ENCODE measurements at places on chromosomes 7 and 10.

DNA sequence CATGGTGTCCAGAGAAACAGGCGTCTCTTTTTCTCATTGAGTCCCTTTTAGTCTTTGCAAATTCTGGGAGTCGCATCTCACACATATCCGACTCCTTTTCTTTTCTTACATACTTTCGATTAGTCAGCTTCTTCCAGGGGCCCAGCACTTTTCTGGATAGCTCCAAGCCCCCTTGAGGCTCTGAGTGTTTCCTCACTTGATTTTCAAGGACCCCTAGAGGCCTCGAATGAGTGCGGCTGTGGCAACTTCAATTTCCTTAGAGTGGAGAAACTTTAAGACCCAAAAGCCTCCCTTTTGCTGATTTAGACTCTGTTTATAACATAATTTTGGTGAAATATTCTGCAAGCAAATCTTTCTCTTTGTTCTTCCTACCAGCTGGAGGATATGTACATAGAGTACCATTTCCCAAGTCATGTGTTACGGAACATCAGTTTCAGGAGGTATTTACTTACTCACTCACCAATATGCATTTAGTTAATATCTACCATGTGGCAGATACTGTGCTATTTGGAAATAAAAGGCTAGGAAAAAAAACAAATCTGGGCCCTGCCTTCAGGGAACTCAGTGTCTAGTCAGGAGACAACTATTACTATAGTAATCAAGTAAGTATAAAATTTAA, 555.2 kb downstream of the REEP3 start:
- no peak for DNase-seq

GRCh38 chr7:6012355-6013104, 3.5 kb downstream of the AIMP2 start:
- no peak for DNase-seq

- DNase-seq: no peak
Measured at GRCh38 chr7:155324012-155324917, 26.6 kb downstream of the INSIG1 start.

DNA sequence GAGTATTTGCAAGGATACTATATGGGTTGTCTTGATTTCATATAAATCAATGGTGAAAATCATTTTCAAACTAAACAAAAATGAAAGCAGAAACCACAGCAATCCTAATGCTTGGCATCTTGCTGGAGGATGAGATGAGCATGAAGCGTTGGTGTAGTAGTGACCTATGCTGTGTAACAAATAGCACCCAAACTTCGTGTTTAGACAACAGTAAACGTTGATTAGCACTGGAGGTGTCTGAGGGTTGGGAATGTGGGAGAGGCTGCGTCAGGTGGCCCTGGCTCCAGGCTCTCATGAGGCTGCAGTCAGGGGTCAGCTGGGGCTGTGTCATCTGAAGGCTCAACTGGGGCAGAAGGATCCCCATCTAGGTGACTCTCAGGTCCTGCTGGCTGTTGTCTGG, 67.8 kb downstream of the MICALL2 start:
- no peak for DNase-seq

DNA sequence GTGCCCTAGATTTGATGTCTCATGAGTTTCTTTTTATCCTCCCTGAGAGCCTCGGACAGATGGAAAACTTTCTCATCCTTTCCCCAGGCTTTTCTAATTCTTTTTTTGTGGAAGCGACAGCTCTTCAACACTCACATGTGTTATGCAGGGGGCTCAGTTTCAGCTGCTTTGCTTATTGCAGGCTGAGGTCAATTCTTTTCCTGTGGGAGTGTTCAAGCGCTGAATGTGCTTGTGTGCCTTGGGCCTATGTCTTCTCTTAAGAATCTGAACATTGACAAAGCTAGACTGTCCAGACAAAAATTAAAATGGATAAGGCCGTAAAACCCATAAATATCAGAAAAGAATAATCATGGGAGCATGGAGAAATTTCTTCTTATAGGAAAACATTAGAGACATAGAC, 125.2 kb upstream of the STEAP4 start:
- no peak for DNase-seq

DNA sequence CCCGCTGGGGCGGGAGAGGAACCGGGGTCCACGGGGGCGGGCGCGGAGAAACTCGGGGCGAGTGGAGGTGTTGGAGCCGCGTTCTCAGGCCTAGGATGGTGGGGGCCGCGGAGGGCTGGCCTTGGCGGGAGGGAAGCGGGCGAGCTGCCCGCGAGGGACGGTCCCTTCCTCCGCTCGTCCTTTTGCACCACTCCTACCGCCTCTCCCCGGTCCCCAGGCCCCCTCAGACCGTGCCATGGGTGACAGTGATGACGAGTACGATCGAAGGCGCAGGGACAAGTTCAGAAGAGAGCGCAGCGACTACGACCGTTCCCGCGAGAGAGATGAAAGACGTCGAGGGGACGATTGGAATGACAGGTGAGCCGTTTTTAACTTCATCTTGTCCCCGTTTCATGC, 451 bp downstream of the SRRT start:
- no peak for DNase-seq

- DNase-seq: no peak
Measured at GRCh38 chr10:127347202-127347959, 151.0 kb upstream of the INSYN2A start.

- no peak for DNase-seq
Measured at GRCh38 chr10:72133517-72133916, 45.2 kb upstream of the SPOCK2 start.

GRCh38 chr10:4016214-4016740, 231.3 kb upstream of the KLF6 start:
- DNase-seq: no peak

DNA sequence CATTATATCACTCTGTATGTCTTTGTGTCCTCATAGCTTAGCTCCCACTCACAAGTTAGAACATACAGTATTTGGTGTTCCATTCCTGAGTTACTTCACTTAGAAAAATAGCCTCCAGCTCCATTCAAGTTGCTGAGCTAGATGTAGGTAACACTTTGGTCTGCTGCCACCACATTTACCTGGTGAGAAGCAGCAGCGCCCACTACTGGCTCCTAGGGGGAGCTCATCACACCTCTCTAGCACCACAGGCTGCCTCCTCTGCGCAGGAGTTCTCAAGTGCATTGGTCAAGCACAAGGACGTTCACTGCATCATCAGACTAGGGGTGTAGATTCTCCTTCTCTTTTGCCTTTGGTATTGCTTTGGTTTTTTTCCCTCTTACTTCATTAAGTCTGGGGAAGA, 530.9 kb upstream of the AUTS2 start:
- no peak for DNase-seq

DNA sequence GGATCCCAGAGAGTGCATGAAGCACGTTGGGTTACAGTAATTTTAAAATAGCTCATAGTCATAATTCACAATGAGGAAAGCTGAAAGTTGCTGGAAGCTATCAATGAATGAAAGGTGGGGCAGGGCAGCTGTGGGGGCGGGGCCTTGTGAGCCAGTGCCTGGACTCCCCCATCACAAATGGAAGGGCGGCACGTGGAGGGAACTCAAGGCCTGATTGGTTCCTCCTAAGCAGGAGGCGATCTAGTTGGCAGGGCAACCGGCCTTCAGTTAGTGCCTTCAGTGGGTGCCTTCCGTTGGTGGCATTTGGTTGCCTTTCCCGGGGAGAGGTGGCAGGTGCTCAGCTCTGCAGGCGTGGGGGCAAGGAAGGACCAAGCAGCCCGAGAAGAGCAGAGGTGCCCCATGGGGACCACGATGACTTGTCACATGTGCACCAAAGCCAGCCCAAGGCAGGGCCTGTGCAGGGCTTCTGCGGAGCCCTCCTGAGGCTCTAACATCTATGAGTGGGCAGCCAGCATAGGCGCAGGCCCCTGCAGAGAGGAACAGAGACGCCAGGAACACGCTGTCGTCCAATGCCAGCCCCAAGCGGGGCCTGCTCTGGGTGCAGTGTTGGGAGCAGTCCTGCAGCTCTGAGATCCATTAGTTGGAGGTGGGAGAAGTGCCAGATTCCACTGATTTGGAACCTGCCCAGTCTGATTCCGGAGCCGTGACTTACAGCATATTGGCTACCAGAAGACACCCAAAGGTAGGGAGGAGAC, 59.8 kb upstream of the PDSS1 start:
- DNase-seq: no peak

- DNase-seq: no peak
Measured at GRCh38 chr7:47383072-47383471, 198.8 kb downstream of the TNS3 start.

DNA sequence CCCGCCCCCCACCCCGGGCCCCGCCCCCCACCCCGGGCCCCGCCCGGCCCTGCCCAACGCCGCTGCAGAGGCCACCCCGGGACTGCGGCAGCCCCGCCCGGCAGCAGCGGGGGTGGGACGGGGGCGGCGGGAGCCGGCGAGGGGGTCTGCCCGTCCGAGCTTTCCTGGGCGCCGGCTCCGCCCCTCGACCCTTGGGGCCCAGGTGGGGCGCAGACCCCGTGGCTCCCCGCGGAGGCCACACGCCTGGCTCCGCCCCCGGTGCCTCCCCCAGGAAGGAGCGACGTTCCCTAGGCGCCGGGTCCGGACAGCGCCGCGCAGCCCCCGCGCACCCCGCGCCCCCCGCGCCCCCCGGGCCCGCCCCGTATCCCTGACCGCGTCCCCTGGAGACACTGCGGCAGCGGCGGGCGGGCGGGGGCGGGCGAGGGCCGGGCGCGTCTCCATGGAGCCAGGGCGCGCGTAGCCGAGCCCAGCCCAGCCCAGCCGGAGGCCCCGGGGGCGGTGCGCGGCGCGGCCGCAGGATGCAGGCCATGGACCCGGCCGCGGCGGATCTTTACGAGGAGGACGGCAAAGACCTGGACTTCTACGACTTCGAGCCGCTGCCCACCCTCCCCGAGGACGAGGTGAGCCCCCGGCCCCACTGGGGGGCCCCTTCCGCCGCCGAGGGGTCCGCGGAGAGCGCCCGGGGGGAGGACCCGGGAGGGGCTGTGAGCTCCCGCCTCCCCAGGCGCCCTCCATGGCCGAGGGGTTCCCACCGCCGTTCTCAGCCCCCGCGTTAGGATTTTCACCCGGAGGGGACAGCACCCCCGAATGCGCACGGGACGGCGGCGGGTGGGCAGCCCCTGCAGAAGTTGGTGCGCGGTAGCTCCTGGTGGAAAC, at the start of gene KNDC1:
Gene KNDC1, plus strand, starts transcription at position 270 of the 876 bp plus-strand sequence. Its CDS starts 249 bp downstream, at position 519.
- peak; percentile 84 for DNase-seq

DNA sequence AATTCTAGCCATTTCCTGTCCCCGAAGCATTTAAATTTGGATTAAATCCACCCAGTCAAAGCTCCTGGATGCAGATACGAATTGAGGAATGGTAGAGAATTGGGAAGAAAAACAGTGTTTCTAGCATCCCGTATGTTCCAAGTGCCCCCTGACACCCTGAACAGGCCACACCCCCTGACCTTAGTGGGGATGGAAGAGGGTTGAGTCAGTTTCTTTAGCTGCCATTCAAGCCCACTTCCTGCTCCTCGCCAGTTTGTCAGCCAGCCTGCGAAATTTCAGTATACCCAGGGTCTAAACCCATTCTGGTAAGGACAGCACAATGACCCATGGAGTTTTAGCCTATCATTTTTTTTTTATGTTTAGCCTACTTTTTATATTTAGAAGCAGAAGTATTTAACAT, 101.1 kb downstream of the PKD1L1 start:
- no peak for DNase-seq

- DNase-seq: no peak
Measured at GRCh38 chr7:155860461-155860839, 48.2 kb upstream of the SHH start.

GRCh38 chr7:128405471-128406313, 4.1 kb downstream of the IMPDH1 start:
- DNase-seq: peak; percentile 90

DNA sequence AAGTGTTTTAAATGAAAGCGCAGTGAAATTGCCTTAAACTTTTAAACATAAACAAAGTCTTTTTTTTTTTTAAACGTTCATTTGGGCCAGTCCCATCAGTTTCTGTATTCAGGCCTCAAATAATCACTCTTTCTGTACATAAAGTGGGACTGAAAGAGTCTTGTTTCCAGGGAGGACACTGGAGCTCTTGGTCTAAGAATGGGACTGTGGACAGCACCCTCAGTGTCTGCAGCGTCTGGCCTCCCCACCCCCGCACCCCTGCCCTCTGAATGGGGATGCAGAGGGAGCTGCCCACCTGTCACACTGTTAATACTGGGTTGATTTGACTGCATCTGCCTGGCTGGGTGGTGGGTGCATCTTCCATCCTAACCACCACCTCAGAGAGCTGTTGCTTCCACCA, 5.2 kb downstream of the ZNF365 start:
- DNase-seq: no peak

GRCh38 chr7:14047709-14048399, 58.4 kb upstream of the ETV1 start:
- no peak for DNase-seq

- DNase-seq: no peak
Measured at GRCh38 chr7:92612501-92612900, 22.3 kb upstream of the FAM133B start.

DNA sequence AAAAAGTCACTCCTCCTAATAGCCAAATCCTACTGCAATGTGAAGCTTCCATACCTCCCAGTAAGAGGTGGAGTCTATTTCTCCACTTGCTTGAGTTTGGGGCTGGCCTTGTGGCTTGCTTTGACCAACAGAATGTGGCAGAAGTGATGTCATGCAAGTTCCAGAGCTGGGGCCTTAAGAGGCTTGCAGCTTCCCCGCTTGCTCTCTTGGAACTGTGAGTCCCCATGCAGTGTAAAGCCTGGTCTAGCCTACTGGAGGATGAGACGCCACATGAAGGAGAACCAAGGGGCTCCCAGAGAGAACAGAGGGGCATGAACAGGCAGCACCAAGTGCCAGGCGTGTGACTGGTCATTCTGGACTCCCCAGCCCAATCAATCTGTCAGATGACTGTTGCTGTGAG, 58.6 kb upstream of the OPALIN start:
- DNase-seq: no peak

- no peak for DNase-seq
Measured at GRCh38 chr10:31118556-31118955, 86.9 kb upstream of the ZNF438 start.

GRCh38 chr7:18177815-18178660, 150.4 kb upstream of the PRPS1L1 start:
- DNase-seq: no peak

DNA sequence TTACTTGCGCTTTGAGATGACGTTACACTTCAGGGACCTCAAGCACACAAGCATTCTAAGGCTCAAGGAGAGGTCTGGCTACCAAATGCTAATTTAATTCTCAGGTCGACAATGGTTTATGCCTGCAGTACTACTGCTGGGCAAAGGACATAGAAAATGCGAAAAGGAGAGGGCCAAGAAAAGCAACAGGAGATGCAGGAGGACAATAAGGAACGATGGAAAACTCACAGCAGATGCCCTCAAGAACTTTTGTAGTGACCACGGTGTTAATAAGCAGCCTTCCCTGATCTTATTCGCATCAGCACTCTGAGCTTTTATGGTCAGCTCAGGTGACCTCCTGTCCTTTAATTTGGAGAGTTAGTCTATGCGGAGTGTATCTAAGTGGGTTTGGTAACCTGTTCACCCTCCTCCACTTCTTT, 146.3 kb downstream of the GPR85 start:
- no peak for DNase-seq

- no peak for DNase-seq
Measured at GRCh38 chr10:68655620-68656126, 65.4 kb upstream of the CCAR1 start.

- no peak for DNase-seq
Measured at GRCh38 chr10:437698-438490, 251.6 kb downstream of the DIP2C start.

DNA sequence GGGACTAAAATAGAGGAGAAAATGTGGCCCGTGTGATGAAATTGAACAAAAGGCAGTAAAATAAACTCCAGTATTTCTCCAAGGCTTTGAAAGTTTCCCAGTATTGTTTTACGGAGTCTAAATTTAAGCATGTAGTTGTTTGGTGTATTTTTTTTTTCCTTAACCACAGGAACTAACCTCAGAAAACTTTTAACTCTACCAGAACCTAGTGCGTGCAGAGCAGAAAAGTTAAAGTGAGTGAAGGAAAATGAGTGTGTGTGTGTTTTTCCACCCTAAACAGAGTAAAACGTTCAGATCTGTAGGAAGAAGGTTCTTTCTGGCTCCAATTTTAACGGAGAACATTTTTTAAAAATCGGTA, 812 bp downstream of the PROSER2 start:
- DNase-seq: no peak
